ENCODE measurements at places on chromosomes 11 and 22.

DNA sequence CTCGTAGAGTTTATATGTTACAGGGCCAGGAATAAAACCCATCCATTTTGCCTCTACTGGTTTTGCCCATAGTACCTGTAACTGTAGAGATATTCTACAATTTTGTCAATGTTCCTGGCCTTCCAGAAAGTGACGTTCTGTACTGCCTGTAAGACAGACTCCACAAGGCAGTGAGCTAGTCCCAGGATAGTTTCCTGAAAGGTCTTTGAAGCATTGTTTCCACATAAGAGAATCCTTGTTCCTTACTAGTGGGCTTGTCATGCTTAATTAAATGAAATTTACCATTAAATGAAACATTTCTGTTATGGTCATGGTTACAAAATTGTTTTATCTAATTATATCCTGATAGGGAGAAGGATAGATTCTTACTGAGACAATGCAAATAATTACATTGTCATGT is 80.4 kb downstream of the HSD17B12 start:
- no peak for DNase-seq

GRCh38 chr11:2737866-2738265 is 38.1 kb upstream of the KCNQ1OT1 start:
- DNase-seq: no peak

DNA sequence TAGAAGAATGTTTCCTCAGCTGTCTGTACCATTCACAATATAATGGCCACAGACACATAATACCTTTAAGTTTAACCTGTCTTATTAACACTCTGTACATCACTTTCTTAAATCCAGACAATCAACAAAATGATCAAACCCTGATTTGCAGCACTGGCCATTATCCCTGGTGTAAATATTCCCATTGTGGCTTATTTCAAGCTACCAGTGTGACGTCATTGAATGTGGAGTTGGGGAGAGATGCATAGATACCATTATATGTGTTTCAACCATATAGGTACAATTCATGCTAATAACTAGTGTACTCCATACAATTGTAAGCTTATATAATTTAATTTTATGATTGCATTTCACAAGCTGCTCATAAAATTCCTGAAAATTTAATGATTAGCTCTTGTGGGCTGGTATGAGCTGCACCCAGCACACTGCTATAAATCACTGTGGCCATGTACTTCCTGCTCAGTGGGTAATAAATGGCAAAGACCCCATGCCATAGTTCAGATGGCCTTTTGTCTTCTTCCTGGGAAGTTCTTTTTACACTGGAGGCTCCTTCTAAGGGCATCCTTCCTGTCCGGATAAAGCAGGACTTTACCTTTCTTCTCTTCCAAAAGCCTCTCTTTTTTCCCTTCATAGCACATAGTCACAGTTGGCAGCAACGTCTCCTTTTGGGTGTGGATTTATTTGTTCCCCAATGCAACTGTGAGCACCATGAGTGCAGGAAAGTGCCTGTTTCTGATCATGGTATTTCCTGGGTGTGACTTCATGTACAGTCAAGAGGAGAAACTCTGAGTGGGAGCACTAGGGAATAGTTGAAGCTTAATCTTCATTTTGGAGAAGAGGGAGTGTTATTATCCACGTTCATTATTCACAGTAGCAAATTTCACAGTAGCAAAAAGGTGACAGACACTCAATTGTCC is 87.8 kb downstream of the MIAT start:
- no peak for DNase-seq

DNA sequence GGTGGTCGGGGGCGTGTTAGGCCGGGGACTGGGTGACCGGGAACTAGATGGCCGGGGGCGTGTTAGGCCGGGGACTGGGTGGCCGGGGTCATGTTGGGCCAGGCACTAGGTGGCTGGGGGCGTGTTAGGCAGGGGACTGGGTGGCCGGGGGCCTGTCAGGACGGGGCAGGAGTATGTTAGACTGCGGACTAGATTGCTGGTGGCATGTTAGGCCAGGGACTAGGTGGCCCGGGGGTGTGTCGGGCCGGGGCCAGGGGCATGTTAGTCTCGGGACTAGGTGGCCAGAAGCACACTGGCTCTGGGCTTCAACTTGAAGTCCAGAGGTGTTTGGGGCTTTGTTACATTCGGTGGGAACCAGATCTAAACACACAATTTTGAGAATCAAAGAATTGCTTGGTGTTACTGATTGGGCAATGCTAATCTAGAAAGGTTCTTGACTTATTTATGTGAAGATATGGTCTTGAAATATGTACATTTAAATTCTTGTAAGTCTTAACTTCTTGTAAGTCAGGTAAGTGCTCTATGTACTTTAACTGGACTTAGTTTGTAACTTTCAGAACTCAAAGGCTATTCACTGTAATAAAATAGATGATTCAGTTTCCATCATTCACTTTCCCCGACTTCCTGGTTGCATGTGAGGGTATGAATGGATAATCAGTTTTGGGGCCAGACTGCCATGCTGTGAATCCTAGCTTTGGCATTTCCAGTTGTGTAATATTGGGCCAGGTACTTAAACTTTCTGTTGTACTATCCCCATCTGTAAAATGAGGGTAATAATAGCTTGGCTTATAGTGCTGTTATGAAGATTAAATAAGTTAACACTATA is 1.1 kb downstream of the EXT2 start:
- DNase-seq: peak; percentile 36

DNA sequence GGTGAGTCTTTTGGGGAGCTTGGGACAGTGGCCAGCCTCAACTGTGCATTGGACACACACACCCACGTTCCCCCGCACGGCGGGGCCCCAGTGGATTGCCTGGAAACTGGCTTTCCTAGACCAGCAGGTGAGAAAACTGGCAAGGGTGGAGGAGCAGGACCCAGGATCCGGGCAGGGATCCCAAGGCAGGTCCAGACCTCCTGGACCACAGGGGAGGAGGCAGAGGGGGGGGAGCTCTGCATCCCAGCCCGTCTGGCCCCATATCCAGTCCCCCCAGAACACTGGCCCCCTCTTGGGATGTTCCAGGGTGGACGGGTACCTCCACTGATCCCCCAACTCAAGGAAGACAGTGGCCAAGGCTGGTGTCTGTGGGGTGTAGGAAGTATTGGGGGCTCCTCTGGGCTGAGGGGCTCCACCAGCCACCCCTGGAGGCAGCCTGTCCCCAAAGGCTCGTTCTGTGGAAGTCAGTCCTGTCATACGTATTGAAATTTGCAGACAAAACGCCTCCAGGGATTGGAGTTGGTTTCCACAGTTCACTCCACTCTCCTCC is 89.3 kb upstream of the LINC01488 start:
- DNase-seq: no peak

DNA sequence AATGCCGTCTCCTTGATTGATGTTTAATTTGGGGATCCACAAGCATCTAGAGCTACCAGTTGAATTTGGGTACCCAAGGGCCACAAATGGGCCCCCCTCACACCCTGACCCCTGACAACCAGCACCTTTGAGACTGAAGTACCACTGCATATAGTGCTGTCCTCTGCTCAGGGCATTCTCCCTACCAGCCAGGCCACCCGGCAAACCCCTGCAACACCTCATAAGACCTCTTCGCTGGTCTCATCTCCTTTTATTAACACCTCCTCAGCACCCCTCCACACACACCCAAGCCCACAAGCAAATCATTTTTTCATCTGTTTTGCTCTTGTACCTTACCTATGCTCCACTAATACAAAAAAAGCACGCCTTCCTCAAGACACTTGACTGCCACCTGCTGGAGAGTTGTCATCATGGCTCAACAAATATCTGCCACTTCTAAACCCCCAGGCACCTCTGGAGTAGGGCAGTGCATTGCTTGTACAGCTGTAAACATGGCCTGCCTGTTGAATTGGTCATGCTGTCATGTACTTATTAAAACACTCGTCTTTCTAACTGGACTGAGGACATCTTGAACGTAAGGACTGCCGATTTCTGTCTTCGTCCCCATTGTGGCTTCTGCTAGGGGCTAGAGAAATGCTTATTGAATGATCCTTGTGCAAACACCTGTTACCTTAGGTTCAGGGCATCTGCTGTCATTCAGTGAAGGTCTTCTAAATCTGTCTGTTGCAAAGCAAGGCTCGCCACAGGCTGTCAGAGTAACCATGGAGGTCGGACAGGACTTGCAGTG is 66.5 kb downstream of the BMAL1 start:
- DNase-seq: peak; percentile 37

GRCh38 chr11:71787098-71787823 is 45.7 kb upstream of the DEFB108B start:
- peak; percentile 94 for DNase-seq

DNA sequence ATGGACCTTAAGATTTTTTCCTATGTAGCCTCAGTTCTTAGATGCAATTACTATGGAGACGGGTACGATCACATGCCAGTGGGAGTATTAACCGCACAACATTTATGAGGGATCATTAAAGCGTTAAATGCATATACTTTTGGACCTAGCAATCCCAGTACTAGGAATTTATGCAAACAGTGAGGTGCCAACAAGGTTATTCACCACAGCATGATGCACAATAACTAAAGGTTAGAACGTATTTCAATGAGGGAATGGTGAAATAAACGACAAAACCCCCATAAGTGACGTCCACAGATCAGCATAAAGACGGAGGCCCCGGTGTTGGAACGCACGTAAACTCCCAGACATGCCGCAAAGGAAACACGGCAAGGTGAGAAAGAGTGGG is 539 bp downstream of the SIRT3 start:
- no peak for DNase-seq

DNA sequence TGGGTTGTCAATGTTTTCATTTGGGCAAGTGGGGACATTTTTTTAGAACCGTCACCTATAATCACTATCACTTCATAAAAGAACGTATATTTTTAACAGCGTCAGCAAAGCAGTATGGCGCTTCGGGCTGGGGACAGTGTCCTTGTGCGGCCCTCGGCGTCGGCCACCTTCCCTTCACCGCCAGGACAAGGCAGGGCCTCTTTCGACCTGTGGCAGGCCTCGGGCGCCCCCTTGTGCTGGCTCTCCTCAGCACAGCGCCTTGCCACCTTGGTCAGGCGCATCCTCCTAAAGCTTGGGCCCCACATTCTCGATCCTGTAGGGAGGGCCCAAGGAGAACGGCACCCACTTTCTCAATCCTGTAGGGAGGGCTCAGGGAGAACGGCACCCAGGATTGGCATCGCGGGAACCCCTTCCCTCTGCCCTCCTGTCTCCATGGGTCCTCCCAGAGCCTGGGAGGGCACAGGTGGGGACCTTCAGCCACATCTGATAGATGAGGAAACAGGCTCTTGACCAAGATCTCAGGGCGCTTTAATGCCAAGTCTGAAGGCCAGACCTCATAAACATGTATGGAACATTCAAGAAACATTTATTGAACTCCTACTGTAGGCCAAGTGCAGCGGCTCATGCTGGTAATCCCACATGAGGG is 11.5 kb upstream of the FADD start:
- peak; percentile 16 for DNase-seq

DNA sequence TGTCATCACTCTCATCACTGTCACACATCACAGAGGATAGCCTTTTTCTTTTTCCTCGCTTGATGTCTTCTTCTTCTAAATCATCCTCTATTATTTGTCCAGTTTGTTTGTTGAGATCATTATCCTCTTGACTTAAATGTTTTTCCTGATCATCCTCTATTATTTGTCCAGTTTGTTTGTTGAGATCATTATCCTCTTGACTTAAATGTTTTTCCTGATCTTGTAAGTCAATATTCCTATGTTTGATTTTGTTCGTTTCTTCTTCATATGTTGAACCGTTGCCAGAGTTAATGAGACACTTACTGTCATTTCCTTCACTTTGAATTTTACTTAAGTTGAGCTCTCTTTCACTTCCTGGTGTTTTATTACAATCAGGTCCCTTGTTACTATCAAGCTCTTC is 5.6 kb downstream of the CCDC82 start:
- DNase-seq: no peak

DNA sequence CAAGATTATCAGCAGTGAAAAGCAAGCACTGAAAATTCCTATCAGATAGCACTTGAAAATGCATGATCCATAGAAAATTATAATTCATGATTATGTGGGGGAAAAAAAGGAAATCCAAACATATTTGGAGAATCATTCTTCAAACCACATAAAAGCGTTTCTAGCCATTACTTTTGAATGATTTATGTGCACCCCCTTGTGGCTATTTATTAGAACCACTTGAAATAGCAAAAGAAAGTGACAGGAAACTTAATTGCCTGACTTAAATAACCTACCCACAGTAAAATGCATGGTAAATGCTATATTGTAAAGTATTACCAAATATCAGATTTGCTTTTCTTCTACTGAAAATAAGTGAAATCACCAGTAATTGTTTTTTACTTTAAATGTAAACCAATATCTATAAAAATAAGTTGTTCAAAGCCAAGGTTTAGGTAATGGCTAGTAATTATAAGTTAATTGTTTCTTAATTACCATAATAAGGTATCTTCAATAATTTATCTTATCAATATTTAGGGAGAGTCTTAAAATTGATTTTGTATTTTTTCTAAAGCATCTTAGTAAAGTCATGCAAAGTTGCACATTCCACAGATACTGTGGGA is 168.5 kb downstream of the ARHGAP42 start:
- peak; percentile 53 for DNase-seq

- DNase-seq: no peak
Observed at GRCh38 chr11:73280626-73281025, 8.5 kb downstream of the P2RY6 start.

GRCh38 chr11:64296830-64297698 is 3.1 kb upstream of the CATSPERZ start:
- no peak for DNase-seq

GRCh38 chr11:109075976-109076375 is 346.0 kb upstream of the C11orf87 start:
- no peak for DNase-seq

- no peak for DNase-seq
Observed at GRCh38 chr11:19895776-19896175, 183.1 kb downstream of the NAV2 start.

GRCh38 chr11:128424271-128424711 is 163.1 kb downstream of the ETS1 start:
- peak; percentile 38 for DNase-seq

All from astrocyte (in vitro differentiated cells and primary cell).